ENCODE measurements at places on chromosomes 6 and 20. TPM values are rescaled to one million over a fixed set of nuclear protein-coding genes. Genes with fewer than 3 reads are reported as not detected.
A peak's percentile ranks its signal among the peaks of the same experiment; 100 is the strongest.

GRCh38 chr20:11158589-11158988 lies 484.8 kb upstream of the JAG1 start:
- DNase-seq = no peak

DNA sequence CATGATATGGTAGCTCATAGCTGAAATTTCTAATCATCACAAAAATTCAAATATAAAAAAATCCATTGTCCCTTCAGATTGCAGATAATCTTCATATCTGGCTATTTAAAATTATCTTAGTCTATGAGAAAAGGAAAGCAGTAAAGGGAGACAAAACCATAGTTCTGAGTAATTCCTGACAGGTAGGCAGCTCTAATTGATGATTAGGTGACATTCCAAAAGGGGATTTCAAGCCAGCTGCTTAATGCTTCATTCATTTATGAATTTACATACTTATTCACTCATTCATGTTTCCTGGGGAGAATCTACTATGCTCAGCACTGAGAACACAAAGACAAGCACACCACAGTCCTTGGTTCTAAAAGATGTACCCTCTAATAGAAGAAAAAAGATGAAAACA lies 437.1 kb downstream of the COL12A1 start:
- no peak for DNase-seq

DNA sequence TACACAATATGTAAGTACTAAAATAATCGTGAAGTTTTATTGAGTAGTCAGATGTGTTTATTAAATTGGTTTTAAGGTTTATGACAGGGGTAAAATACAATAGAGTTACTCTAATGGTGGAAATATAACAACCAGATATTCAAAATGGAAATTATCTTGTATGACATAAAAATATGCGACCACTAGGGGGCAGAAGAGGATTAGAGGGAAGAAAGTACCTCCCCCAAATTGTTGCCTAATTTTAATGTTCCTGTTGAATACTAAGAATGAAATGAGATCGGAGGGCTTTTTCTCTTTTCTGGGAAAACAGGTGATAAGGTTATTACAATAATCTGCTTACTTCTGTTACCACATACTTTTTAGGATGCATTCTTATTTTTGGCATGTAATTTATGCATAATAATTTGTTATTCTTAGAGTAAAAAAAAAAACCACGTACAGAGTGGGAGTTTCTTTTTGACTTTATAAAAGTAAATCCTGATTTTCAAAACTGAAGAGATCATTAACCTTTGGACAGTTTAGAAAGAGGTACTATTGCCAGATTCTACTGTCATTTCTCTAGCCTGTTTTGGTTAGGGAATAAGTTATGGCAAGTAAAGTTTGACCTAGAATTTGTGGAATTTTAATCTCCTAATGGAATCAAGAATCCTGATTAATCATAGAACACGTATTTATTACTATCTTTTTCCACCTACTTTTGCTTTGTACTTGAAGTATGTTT lies 159.2 kb downstream of the CD109 start:
- DNase-seq = no peak

DNA sequence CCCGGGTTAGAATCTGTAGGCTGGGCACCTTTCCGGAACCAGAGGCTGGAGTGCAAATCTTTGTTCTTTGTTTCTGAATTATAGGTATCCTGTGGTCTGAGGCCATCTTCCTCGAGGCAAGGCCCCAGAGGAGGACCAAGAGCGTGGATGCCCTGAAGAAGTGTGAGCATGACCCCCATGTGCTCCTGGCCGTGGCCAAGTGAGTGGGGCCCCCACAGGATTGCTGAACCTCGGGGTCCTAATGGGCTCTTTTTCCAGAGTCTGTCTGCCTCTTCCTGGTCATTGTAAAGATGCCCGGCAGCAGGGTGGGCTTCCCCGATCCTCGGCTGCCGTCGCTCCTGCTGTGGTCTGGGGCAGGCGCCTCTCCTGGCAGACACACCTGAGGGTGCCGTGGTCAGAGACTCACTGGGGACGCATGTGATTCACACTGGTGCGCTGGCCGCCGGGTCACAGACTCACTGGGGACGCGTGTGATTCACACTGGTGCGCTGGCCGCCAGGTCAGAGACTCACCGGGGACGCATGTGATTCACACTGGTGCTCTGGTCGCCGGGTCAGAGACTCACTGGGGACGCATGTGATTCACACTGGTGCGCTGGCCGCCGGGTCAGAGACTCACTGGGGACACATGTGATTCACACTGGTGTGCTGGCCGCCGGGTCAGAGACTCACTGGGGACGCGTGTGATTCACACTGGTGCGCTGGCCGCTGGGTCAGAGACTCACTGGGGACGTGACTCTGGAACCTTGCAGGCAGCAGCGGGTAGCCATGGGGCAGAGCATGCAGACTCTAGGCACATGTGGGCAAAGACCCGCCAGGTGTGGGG lies 6.5 kb upstream of the C20orf204 start:
- no peak for DNase-seq

DNA sequence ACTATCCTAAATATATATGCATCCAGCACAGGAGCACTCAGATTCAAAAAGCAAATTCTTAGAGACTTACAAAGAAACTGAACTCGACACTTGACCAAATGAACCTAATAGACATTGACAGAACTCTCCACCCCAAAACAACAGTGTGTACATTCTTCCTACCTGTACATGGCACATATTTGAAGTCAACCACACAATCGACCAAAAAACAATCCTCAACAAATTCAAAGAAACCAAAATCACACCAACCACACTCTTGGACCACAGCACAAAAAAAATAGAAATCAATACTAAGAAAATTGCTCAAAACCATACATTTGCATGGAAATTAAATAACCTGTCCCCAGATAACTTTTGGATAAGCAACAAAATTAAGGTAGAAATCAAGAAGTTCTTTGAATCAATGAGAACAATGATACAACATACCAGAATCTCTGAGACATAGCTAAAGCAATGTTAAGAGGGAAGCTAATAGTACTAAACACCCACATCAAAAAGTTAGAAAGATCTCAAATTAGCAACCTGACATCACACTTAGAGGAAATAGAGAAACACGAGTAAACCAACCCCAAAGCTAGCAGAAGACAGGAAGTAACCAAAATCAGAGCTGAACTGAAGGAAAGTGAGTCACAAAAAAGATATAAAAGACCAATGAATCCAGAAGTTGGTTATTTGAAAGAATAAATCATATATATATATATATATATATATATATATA lies 12.5 kb upstream of the TREM1 start:
- DNase-seq = no peak

- DNase-seq = no peak
These were observed 373.0 kb downstream of the HDGFL1 start for GRCh38 chr6:22942403-22942802.

DNA sequence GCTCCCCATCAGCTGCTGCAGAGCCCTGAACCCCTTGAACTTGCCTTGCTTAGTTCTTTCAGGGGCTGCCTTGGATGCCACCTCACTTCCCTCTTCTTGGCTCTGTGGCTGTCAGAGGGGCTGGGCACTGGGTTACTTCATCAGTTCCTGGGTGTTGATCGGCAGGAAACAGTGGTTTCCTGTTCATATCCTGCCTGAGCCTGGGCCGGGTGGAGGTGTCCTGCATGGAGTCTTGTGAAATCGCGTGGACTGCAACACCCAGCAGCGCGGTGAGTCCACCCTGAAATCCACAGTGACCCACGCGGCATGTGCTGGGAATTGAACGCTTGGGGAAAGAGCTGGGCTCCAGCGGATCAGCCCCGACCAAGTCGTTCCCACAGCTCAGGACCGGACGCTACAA lies 97.5 kb downstream of the CDH26 start:
- DNase-seq = peak; percentile 57

The MYH7B gene
- total RNA-seq = 253 TPM

The CDH26 gene
- total RNA-seq = 1.3 TPM
